Urinary bladder (tissue), 4 donors: ENCODE measurements at places on chromosomes 16 and 17.

GRCh38 chr16:7744546-7745264 lies 412.1 kb downstream of the RBFOX1 start:
- peak; percentile 48 for DNase-seq

DNA sequence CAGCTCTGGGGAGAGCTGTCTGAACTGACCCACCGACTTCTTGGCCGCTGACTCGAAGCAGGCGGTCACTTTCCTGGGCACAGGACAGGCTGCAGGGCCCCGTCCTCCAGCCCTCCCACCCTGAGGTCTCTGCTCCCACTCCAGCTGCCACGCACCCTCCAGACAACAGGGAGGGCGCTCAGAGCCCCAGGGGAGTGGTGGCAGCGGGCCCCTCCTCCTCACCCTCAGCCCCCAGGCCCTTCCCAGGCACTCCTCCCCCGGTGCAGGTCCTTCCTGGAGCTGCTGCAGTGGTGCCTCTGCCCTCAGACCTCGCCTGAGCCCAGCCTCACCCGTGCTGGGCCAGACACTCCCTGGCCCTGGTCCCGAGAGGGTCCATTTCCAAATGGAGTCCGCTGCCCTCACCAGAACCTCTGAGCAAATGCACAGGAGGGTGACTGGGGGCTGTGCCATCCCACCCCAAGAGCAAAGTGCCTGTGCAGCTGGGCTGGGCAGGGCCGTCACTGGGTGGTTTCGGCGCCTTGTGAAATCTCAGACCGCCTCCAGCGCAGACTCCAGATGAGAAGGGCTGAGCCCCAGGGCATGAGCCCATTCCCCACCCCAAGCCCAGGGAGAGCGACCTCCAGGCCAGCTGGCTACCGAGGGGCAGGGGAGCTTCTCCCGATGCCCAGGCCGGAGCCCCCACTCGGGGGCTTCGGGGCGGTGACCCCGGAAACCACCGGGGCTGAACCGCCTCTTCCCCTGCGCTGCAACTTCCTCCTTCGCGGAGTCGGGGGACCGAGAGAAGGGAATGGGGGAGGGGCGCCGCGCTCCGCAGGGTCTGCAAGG lies 717 bp downstream of the CYBA start:
- no peak for DNase-seq

- no peak for DNase-seq
These were observed 17.8 kb downstream of the OSBPL7 start for GRCh38 chr17:47803751-47804150.

GRCh38 chr17:18038149-18038850 lies 668 bp downstream of the ATPAF2 start:
- no peak for DNase-seq

GRCh38 chr16:57196286-57196685 lies 10.2 kb downstream of the RSPRY1 start:
- DNase-seq = no peak

GRCh38 chr16:75305364-75306098 lies 54.1 kb upstream of the BCAR1 start:
- peak; percentile 81 for DNase-seq
